ENCODE measurements at places on chromosomes 7 and 10. TPM values are rescaled to one million over a fixed set of nuclear protein-coding genes. Genes with fewer than 3 reads are reported as not detected.

DNA sequence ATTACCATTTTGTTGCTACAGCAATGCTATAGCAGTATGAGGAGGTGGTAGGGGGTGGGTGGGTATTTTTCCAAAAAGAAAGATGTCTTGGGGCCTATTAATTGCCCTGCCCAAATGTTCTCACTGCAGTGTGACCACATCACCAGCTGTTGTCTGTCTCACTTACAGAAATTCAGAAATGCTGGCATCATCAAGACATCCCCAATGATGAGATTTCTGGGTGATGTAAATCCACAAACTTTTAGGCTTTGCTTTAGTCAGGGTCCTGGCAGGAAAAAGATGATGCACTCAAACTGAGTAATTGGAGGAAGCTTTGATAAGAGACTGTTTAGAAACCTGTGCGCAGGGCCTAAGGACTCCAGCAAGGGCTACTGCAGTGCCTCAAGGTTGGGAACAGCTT is 56.2 kb upstream of the OPN4 start:
- DNase-seq: peak; percentile 30
- H3K27me3 ChIP-seq: no peaks in the 10 kb centered on the region
- no peak overlapping the region for H3K4me3 ChIP-seq
- H3K4me1 ChIP-seq: no peaks in the 10 kb centered on the region
- H3K36me3 ChIP-seq: no peaks in the 10 kb centered on the region

The CALHM3 gene
- total RNA-seq: not detected

GRCh38 chr10:78381107-78381506 is 347.4 kb downstream of the RPS24 start:
- DNase-seq: no peak
- peaks cover 31% of the 10 kb centered on the region for H3K27me3 ChIP-seq
- no peaks in the 10 kb centered on the region for H3K4me1 ChIP-seq
- H3K27ac ChIP-seq: no peak overlapping the region
- H3K36me3 ChIP-seq: no peaks in the 10 kb centered on the region

GRCh38 chr7:139571190-139571589 is 47.7 kb downstream of the CLEC2L start:
- no peaks in the 10 kb centered on the region for H3K4me1 ChIP-seq
- no peak overlapping the region for H3K27ac ChIP-seq
- no peaks in the 10 kb centered on the region for H3K36me3 ChIP-seq
- H3K27me3 ChIP-seq: no peaks in the 10 kb centered on the region
- no peak overlapping the region for H3K4me3 ChIP-seq

GRCh38 chr7:20330928-20331909 is 519 bp downstream of the ITGB8 start:
- peak overlapping the region; percentile 94 for H3K27ac ChIP-seq
- DNase-seq: peak; percentile 51
- H3K4me1 ChIP-seq: peaks cover 15% of the 10 kb centered on the region
- no peaks in the 10 kb centered on the region for H3K36me3 ChIP-seq
- no peaks in the 10 kb centered on the region for H3K27me3 ChIP-seq
